Stimulated activated CD4-positive, alpha-beta T cell treated with anti-CD3 and anti-CD28 coated beads, Interleukin-12 subunit alpha, Interleukin-12 subunit beta, amount 100 ng/mL, for 24 hours (primary cell): ENCODE measurements at places on chromosomes 1 and 21.

- DNase-seq: no peak
These were observed 32.7 kb downstream of the WLS start for GRCh38 chr1:68199603-68200002.

- no peak for DNase-seq
These were observed 14.0 kb upstream of the LGALS8 start for GRCh38 chr1:236509647-236510401.

GRCh38 chr1:231075497-231075896 lies 35.4 kb upstream of the FAM89A start:
- no peak for DNase-seq

DNA sequence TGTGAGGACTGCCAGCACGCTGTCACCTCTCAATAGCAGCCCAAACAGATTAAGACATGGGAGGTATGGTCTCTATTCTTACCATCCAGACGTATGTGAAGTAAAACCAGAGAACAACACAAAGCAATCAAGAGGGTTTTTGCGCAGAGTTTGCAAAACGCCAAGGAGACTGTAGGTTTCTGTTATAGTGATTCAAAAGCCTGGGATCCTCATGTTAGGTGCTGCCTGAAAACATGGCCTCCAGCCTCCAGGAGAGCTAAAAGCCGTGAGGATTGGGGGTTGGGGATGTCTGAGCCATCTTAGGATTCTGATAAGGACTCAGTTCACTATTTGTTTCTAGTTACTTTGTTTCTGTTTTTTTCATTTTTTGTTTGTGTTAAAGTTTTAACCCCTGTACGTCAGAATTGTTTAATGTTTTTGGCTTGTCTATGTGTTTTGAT lies 4.2 kb upstream of the CCT8 start:
- DNase-seq: no peak

- no peak for DNase-seq
These were observed 104.8 kb downstream of the OMA1 start for GRCh38 chr1:58441699-58442098.

DNA sequence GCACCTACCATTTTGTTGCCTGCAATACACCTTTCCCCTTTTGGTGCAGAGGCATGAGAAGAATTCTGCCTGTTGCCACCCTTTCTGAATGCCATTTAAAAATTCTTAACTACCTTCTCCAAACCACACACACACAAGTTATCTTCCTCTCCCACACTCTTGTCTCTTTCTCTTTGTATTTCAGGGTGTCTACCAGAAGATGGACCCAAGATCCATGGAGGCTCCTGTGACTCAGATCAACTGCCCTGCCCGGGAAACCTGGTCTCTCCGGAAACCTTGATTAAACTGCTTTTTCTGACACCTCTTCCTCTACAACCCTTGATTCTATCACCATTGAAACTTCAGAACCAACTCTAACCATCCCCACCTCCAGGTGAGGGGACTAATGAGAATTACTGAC lies 2.4 kb upstream of the TARS2 start:
- no peak for DNase-seq

GRCh38 chr1:207335695-207336363 lies 14.4 kb downstream of the CD55 start:
- no peak for DNase-seq

- no peak for DNase-seq
These were observed 187.6 kb upstream of the VAMP3 start for GRCh38 chr1:7583291-7584096.

DNA sequence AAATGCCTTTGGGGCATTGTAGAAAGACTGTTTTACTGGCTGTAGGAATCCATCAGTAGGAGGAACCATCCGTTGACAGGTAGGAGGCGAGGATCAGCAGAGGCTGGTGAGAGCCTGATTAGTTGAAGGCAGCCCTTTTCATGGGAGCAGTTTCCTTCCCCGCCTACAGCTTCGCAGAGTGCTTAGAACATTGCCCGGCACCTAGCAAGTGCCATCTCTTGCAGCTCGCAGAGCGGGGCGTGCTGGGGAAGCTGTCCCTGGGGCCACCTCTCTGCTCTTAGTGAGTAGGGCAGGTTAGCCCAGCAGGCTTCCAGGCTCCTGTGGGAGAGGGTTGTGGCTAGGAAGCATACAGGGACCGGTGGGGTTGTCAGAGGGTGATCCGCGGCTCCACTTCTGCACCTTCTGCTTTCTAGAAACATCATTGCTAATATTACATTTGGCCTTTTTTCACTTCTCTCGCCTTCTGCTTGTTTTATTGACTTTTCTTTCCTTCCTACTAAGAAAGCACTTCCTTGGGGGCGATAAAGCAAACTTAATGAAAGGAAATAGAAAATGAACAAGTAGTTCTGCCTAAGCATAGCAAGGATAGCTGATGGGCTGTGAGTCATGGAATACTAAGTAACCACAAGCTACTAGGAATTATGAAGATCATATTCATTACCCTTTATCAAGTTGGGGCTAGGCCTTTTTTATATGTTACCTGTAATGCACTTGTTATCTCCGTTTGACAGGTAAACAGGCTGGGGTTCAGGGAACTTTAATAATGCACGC lies 176.7 kb downstream of the GALNT2 start:
- DNase-seq: no peak

DNA sequence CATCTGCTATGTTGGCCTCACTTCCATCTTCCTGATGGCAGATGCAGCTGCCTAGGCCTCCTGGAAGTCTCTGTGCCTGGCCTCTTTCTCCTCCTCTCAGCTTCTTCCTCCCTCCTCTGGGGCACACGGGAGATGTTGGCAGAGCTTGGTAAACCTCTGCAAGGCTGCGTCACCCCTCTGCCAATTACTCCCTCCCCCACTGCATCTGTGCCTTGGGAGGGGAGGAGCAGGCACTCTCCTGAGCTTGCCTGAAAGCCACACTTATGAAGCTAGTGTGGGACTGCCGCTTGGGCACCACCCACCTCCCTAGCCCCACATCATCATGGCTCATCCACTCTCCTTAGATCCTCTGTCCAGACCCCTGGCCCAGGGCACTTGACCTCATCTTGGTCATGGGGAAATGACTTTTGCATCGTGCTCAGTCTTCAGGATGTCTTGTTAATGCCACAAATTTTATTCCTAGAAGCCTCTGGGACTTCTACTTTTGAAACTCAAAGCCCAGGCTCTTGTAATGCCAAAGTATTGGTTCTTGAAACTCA lies 7.3 kb upstream of the TMEM51 start:
- DNase-seq: no peak

GRCh38 chr1:36372617-36373016 lies 13.1 kb downstream of the STK40 start:
- no peak for DNase-seq

GRCh38 chr1:215285013-215285800 lies 202.7 kb downstream of the KCNK2 start:
- no peak for DNase-seq
